Camera-type eye (tissue), 1 donor: ENCODE measurements at places on chromosomes 16 and 17. TPM values are rescaled to one million over a fixed set of nuclear protein-coding genes. Genes with fewer than 3 reads are reported as not detected.

The RNF222 gene
- not detected for total RNA-seq

The CHD9NB gene
- 0.93 TPM for total RNA-seq

The FBXL16 gene
- total RNA-seq, result 5.8 TPM

The ATP6V0A1 gene
- 185 TPM for total RNA-seq

The ATP2A3 gene
- 10.7 TPM for total RNA-seq

The SDR42E2 gene
- total RNA-seq, result not detected

The MIS12 gene
- 30.3 TPM for total RNA-seq

The CTF1 gene
- total RNA-seq, result 1.6 TPM

The GFAP gene
- 90.3 TPM for total RNA-seq

The IQCK gene
- total RNA-seq, result 30.6 TPM

The RNF43 gene
- total RNA-seq, result 4.8 TPM

The ELMO3 gene
- total RNA-seq, result 1.4 TPM

The GUCY2D gene
- 26.8 TPM for total RNA-seq

The PPM1E gene
- total RNA-seq, result 32.9 TPM

The TBL3 gene
- 32.0 TPM for total RNA-seq

The GAST gene
- total RNA-seq, result not detected

The GRAP gene
- total RNA-seq, result 2.5 TPM

The TP53TG3B gene
- total RNA-seq, result not detected

The SEPTIN1 gene
- 0.44 TPM for total RNA-seq

The CMTM2 gene
- not detected for total RNA-seq

The SLC35G6 gene
- not detected for total RNA-seq

The EVI2A gene
- 2.3 TPM for total RNA-seq

The QRICH2 gene
- 5.1 TPM for total RNA-seq

The ARL5C gene
- total RNA-seq, result 1.3 TPM

The MYH13 gene
- 5.9 TPM for total RNA-seq

The CEP295NL gene
- 11.7 TPM for total RNA-seq

The ADAP2 gene
- total RNA-seq, result 5.5 TPM

The RNU2-1 gene
- not detected for total RNA-seq
